Activated CD8-positive, alpha-beta memory T cell treated with anti-CD3 and anti-CD28 coated beads for 1 hour (primary cell): ENCODE measurements at places on chromosomes 4 and X.

GRCh38 chrX:39556056-39556455 is 541.7 kb downstream of the BCOR start:
- DNase-seq: no peak

- DNase-seq: no peak
Measured at GRCh38 chr4:7932287-7932686, 7.4 kb downstream of the AFAP1 start.

DNA sequence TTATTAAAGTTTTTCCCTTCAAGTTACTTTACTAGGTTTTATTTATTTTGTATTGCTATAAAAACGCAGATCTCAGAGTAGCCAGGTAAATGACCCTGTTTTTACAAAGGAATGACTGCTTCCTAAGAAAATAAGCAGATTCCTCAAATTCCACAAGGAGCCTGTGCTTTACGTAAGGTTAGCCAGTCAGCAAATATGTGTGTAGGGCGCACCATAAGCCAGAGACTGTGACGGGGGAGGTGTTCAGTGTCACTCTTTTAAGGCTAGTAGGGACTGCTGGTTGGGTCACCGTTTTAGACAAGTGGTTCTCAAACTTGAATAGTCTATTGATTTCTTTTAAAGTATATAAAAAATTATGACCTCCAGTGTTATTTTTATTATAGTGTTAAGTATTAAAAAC is 119.9 kb downstream of the ANK2 start:
- no peak for DNase-seq

DNA sequence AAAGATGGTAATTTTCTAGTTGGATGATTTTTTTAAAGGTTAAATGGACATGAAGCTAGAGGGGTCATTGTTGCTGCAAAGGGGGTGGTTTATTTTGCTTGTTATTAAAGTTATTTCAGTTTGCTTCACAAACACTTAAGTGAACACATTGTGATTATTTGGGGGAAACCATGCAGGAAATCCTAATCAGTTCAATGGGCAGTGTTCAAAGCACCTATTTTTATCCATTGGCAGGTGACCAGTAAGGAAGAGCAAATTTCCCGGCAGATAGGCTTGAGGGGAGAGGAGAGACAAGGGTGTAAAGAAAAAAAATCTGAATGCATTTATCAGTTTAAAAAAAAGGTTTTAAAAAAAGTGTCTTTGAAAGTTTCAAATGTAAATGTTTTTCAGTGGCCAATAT is 17.6 kb downstream of the GPR174 start:
- no peak for DNase-seq

GRCh38 chr4:182384631-182385091 is 141.5 kb downstream of the TENM3 start:
- no peak for DNase-seq

DNA sequence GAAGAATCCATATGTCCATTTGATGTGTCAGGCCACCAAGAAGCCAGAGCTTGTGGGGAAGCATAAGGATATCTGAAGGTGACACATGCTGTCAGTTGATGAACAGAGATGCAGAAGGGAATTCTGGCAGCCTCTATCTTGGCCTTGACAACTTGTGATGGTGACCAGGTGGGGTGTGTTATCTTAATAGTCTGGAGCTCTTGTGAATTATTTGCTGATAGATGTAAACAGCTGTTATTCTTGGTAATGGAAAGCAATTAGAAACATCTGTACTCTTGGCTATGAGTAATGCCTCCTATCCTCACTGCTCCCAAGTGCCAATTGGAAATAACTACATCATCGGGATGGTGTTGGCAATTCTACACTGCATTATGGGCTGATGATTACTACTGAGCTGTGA is 51.9 kb downstream of the NAA11 start:
- no peak for DNase-seq

DNA sequence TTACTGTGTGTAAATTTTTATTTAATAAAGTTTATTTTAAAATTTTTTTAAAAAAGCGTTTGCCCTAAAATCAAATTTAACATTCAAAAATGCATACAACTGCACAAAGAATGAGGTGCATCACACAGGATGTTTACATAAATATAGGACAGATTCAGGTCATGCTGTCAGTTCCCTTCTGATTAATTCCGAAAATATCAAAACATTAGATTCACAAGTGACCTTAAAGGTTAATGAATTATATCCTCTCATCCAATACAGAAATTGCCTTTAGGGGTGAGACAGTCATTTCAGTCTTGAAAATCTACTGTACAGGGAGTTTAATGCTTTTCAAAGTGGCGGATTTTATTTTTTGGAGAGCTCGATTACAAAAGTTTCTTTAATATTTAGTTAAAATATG is 208.7 kb upstream of the FTHL17 start:
- DNase-seq: no peak
